SW 1271 (cell line): ENCODE measurements at places on chromosomes 3 and 15.

- DNase-seq, result no peak
Measured at GRCh38 chr15:80123034-80123433, 29.8 kb upstream of the FAH start.

DNA sequence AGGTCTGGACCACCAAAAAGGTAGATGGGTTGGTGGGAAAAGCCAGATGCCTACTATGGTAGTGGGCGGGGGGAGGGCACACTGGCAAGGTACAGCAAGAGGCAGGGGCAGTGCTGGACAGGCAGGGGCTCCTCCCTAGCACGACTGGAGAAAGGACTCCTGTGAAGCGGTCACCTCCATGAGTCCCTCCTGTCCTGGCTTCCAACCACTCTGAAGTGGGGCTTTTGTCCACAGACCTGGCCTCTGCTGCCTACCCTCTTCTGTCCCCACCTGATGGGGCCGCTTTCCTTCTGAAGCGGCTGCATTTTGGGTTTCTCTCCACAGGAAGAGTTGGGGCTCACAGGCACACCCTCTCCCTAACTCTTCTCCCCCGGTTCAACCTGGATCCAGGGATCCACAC lies 2.7 kb upstream of the SPTBN5 start:
- no peak for DNase-seq

DNA sequence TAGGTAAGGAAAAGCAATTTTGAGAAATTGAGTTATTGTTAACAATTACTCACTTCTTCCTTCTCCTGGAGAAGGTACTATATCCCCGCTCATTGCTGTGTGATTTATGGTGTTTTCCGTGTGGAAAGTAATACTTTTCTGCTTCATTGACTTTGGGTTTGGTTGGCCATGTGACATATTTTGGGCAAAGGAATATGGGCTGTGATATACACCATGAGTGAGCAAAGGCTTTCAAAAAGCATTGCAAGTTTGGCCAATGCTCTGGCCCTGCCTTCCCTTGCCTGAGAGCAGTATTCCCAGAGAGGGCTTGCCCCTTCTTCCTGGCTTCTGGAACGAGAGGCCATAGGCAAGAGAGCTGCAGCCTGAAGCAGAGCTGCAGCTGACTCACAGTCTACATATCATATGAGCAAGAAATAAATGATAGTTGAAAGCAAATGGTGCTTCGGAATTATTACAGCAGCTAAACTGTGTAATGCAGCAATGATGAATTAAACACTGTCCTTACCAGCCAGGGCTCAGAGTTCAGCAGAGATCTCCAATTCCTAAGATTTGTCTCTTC lies 216.8 kb upstream of the CD96 start:
- DNase-seq, result no peak

- no peak for DNase-seq
Measured at GRCh38 chr3:159417761-159418160, 570.9 kb upstream of the IL12A start.

GRCh38 chr15:71434774-71435173 lies 319.5 kb downstream of the THSD4 start:
- no peak for DNase-seq

GRCh38 chr3:193240850-193241706 lies at the start of gene PLAAT1:
TSS of gene PLAAT1 (plus strand) at chr3:193241222. CDS start at chr3:193255651, 14,429 bp downstream.
- peak; percentile 63 for DNase-seq

GRCh38 chr3:151321526-151321925 lies 4.9 kb upstream of the GPR87 start:
- DNase-seq, result no peak

DNA sequence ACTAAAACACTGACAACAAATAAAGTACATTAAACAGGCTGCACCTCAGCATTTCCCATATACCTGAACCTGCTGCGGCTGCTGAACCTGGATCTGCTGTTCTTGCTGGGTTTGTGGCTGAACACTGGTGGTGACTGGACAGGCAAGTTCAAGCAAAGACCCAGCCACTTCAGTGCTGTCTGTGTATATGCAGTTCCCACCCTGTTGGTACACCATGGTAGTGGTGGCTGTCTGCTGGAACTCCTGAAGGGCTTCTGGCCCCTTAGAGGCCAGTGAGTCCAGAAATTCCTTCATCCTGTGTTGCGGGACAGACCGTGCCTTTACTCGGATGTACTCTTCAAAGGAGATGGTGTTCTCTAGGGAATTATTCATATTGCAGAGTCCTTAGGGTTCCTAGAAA lies 17.2 kb downstream of the QRICH1 start:
- DNase-seq, result no peak

DNA sequence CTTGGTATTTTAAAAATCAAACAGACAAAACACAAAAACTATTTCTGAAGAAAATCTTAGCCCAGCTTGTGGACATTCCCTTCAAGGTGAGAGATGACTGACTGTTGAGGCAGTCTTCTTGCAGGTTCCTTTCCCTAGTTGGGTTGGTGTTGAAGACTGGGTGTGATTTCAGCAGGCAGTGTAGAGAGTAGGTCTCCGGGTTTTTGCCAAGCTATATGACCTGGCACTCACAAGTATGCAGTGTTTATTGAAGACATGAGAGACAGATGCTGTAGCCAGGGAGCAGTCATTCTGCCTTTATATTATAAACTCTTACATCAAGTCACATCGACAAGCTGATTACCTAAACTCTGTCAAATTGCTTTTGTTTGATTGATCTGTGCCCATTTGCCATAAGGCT lies 17.5 kb downstream of the SENP8 start:
- no peak for DNase-seq

- no peak for DNase-seq
Measured at GRCh38 chr15:38048001-38048455, 113.6 kb downstream of the TMCO5A start.

DNA sequence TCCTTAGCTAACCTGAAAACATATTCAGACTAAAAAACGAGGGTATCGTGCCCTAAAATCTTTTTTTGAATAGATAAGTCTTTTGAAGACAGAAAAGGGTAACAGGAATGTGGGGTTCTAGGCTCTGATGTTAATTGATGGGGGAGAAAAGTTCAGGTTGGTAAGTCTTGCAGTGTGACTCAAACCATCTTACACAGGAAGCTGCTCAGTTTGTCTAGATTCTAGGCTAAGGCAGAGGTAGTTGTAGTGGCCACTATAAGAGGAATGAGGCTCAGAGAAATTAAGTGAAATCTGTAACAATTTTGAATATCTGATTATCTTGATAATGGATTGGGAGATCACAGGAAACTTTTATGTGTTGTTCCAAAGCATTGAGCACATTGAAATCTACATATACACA lies 267.9 kb downstream of the PDCD6IP start:
- no peak for DNase-seq

- no peak for DNase-seq
Measured at GRCh38 chr3:28835751-28836150, 445.1 kb upstream of the RBMS3 start.

DNA sequence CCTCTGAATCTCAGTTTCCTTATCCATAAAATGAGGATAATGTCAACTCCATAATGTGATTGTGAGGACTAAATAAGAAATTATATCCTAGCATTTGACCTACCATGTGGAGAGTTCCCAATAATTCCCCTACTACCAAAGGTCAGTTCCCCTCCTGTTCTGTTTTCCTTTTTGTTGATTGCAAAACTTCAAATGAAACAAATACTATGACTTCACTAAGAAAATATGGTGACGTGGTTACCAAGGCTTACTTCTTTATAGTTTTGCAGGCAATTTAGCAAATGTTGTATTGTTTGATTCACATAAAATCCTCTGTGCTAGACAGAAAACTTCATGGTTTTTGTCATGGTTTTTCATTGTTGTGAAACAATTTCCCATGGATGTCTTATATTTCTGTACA lies 153.8 kb upstream of the RORA start:
- no peak for DNase-seq

- DNase-seq, result no peak
Measured at GRCh38 chr3:50168388-50168787, 13.3 kb downstream of the SEMA3F start.

GRCh38 chr3:113783463-113783862 lies 36.6 kb downstream of the ATP6V1A start:
- peak; percentile 66 for DNase-seq

DNA sequence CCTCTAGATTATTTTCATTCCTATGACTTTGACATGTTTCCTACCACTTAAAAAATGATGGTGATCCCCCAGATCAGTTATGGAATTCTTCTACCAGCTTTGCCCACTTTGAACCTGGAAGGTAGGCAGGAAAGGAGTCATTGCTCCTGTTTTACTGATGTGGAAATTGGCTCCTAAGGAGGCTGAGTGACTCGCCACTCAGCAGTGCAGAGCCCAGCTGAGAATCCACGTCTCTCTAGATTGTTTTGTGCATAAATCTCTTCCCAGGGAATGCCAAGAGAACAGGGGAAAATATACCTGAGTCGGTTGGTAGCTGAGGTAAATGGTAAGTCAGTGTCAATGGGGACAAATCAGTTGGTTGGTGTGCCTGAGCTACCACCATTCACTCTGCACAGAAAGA lies 4.7 kb downstream of the LTF start:
- DNase-seq, result no peak

GRCh38 chr3:89340408-89340807 lies 233.0 kb downstream of the EPHA3 start:
- DNase-seq, result no peak

GRCh38 chr3:58082047-58082446 lies 73.8 kb downstream of the FLNB start:
- DNase-seq, result no peak

DNA sequence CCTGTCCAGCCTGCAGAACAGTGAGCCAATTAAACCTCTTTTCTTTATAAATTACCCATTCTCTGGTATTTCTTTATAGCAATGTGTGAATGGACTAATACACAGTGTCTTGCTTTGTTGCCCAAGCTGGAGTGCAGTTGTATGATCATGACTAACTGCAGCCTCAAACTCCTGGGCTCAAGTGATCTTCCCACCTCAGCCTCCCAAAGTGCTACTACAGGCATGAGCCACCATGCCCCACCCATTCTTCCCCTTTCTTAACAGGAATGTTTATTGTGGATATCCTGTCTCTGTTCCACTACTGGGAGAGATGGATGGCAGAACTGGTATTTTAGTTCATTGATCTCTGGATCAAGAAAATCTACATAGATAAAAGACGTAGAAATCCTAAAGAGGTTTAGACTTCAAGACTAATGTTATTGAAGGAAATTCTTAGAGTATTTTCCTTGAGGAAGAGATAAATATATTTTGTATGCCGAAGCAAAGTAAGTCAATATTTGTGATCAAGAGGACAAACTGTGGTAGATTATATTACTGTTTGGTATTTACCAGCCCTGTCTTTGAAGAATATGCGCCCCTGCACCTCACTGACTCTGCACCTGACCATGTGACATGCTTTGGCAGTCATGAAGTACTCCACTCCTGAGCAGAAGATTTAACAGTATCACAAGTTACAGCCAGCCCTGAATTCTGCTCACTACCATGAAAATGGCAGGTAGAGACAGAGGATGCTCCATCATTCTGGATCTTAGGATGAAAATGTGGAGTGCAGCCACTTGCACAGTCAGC lies 42.9 kb downstream of the UACA start:
- DNase-seq, result no peak

DNA sequence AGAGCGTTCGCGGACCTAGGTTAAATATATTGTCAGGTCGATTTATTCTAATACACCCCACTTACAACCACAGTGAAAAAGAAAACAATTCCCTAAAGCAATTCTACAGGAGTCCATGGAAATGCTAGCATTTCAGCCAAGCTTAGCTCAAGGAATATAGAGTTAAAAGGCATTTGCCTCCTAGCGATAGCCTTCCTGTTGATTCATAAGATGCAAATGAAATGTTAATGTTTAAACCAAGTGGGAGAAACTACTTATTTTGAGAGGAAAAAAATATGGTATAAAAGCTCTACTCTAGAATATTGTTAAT lies 1.7 kb upstream of the ALCAM start:
- no peak for DNase-seq

GRCh38 chr3:65889707-65890099 lies 149.0 kb downstream of the MAGI1 start:
- no peak for DNase-seq

DNA sequence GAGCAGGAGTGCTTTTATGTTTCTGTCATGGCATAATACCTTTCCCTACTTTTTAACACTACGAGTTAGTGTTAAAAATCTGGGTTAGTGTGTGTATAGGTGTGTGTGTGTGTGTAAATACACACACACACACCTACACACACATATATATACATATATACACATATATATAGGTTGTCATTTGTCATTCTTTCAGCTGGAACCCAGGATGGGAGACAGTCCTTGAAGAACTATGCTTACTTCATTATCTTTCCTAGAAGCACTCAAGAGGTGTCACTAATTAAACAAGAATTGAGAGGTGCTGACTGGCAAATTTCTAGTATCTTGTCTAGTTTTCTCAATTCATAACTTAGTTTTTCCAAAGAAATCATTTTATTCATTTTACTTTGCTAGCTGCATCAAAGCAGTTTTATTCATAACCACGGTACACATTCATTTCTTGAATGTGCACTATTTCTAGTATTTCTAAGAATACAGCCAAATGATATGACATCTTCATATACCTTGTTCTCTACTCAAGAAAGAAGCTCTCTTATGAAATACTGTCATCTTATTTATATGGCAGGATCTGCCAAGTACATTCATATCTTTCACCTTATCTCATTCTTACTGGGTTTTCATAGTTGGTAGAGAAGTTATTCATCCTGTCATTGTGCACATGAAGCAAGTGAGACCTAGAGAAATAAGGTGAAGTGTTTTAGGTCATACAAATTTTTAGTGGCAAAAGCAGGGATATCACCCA lies 46.6 kb downstream of the ISL2 start:
- no peak for DNase-seq

DNA sequence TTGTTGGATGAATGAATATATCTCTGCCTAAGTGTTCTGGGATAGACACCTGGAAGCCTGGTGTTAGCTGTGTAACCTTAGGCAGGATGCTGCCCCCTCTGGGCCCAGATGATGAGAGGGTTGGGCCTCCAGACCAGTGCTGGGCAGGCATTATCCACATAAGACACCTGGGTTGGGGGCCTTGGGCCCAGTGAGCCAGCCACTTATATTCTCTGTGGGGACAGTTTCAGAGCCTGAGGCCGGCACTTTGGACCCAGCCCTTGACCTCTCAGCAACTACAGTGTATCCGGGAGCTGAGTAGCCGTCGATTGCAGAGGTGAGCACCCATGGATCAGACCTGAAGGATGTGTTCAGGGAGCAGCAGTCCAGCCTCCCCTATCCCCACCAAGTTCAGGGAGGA lies 2.2 kb downstream of the HEMK1 start:
- no peak for DNase-seq

GRCh38 chr3:145578471-145578870 lies 582.5 kb downstream of the PLOD2 start:
- no peak for DNase-seq

DNA sequence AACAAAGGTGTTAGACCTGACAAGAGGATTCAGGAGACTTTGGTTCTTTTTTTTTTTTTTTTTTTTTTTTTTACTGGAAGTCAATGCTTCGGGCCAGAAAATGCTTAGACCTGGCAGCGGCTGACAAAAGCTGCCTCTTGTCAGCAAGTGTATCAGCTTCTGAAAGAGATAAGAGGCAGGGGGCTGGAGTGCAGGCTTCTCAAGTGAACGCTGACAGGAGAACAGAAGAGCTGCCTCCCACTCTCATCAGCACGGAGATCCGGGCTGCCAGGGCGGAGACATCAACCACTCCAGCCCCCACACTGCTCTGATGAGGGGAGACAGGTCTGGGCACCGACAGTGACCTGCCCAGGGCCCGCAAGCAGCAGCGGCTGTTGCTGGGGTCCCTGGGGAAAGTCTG lies 9.4 kb upstream of the SCN5A start:
- DNase-seq, result no peak
